Erythroblast (primary cell): ENCODE measurements at places on chromosomes 2 and 18.

- no peak for DNase-seq
These were observed 841.6 kb downstream of the TRIB2 start for GRCh38 chr2:13558368-13558767.

GRCh38 chr2:112782234-112782799 is 2.0 kb downstream of the IL1A start:
- DNase-seq = no peak

- DNase-seq = no peak
These were observed 186.0 kb downstream of the GULP1 start for GRCh38 chr2:188477564-188478103.

DNA sequence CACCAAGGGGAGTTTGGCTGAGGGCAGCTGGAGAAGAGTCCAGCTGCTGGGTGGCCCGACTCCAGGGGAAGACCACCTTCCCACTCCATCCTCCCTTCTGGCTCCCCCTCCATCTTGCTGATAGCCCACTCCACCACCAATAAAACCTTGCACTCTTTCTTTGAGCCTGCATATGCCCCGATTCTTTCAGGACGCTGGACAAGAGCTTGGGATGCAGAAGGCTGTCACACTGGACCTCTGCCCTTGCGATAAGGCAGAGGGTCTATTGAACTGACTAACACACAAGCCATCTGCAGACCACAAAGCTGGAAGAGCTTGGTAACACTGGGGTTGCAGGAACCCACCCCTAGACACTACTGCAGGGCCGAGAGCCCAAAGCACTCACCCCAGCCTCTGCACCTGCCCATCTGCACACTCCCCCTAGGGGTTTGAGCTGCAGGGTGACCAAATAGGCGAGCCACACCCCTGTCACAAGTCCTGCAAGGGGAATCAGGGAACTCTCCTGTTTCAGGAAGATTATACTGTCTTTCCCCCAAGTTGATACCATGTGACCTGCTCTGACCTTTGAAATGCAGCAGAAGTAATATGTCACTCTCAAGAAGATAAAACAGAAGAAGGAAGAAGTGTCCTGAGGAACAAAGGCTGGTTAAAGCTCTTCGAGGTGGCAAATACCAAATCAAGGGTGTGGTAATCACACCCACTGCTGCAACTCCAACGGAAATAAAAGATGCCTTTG is 70.5 kb downstream of the SMAD4 start:
- DNase-seq = no peak

DNA sequence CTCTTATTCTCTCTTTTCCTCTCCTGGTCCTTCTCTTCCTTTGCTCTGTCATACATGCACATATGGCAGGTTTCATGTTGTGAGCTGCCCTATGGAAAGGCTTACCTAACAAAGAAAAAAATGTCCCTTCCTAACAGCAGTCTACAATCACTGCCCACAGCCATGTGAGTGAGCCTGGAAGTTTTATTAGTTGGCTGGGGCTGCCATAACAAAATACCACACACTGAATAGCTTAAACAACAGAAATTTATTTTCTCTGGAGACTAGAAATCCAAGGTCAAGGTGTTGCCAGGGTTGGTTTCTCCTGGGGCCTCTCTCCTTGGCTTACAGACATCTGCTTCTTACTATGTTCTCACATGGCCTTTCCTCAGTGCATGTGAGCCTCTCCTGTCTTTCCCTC is 142.1 kb downstream of the TRIB2 start:
- DNase-seq = no peak

GRCh38 chr18:68991286-68991685 is 193.4 kb downstream of the CCDC102B start:
- DNase-seq = no peak

GRCh38 chr18:57004366-57005121 is 142.3 kb upstream of the BOD1L2 start:
- DNase-seq = no peak

- DNase-seq = no peak
These were observed 15.9 kb downstream of the POLI start for GRCh38 chr18:54284981-54285785.

- DNase-seq = no peak
These were observed 54.1 kb downstream of the ETAA1 start for GRCh38 chr2:67451086-67451832.

- DNase-seq = no peak
These were observed 74.8 kb upstream of the FAM98A start for GRCh38 chr2:33673937-33674336.

DNA sequence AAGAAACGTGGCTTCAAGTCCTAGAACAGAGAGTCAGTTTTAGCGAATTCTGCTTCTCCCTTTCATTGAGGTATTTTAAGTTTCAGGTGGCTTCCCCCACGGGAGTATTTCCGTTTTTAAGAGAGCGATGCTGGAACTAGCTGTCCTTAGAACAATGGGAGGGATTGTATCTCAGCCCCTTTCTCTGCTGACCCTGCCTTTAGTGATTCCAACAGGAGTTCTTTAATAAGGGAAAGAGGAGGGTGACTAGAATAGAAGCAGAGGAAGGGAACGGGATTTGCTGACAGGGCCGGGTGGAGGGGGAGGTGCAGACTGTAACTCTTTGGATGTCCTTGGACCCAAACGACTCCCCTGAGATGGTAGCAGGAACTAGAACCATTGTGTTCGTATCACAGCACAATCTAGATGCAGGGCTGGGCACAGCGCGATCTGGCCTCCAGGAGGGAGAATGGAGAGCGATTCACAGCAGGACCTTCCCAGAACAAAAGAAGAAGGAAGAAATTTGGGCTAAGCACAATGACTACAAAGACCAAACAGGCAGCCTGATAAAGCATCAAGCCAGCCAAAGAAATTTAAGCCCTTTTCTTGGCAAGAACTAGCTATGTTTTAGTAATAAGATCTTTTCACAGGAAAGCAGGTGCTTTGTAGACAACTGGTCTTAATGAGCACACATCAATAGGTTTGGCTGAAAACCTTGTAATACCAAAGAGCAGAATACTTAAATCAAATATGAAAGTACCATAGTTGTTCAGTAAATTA is 15.8 kb upstream of the RTTN start:
- no peak for DNase-seq

DNA sequence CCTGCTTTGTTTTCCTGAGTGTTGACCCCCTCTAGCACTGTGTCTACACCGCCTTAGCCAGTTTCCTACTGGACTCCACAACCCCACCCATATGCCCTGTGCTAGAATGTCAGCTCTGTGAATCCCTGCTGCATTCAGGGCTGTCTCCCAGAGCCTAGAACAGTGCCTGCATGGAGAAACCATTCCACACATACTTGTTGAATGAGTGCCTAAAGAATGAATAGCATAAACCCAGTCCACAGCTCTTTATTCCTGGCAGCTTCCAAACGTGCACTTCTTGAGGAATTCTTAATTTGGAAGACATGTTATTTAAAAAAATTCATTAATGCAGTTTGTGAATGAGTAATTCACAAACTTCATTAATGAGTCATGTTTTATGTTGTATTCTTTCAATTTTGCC is 6.5 kb upstream of the NAPG start:
- DNase-seq = no peak

DNA sequence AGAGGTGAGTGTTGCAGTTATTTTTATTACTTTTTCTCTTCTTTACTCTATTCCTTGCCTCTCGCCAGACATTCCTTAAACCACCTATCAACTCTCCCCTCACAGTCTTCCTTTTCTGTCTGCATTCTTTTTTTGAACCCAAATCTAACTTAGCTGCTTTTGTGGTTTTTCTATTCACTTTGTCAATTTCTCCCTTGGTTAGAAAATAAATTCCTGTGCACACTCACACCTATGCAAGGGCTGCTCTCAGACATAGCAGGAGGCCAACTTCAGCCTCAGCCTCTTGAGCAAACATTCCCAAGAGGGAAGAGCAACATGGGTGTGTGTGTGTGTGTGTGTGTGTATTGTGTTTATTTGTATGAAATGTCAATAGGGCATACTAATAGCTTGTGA is 808.6 kb downstream of the RNF144A start:
- no peak for DNase-seq
